ENCODE measurements at places on chromosomes 7 and 10.

DNA sequence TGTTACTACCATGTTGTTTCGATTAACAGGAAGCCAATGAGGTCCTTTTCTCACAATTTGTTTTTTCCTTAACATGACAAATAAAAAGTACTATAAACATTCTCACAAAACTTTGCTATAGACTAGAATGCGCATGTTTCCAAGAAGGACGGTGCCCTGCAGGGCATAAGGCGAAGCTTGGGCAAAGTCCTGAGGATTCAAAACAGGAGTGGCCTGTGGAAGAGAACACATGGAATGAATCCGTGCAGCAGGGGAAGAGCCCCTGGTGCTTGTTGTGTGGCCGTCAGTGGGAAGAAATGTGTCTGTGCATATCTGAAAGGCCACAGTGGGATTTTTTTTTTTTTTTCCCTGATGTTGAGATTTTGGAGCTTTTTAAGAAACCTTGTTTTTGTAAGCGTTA is 67.6 kb downstream of the ITGA8 start:
- DNase-seq, result no peak

DNA sequence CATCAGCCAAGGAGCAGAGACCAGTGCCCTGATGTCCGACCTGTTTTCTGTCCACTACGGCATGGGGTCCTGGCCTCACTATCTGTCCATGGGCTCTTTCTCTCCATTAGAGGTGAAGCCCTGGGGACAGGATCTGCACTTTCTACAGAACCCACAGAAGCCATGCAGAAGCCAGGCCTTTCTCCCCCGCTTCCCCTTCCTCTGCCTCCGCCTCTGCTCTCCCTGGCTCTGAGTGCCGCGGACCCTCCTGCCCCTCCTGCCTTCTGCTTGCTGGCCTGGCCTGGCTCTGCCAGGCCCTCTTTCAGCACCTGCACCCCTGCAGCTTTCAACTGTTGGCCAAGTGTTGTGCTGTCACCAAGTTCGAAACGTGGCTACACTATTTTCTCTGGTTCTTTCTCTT is 439.8 kb upstream of the ZMIZ1 start:
- no peak for DNase-seq

DNA sequence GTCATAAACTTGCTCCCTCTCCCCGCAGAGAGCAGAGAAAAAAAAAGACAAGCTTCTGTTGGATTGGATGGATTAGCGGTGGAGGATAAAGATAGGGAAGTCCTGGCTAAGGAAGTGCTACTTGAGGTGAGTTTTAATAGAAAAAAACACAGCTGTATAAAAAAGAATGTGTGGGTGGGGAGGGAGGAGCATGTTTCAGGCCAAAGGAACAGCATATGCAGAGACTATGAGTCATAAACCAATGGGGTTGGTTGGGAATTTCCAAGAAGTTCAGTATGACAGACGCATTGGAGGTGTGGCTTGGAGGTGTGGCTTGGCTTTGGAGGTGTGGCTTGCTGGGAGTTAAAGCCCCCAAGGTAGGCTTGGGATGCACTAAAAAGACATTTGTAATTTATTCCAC is 103.0 kb upstream of the LSM8 start:
- DNase-seq, result no peak

- no peak for DNase-seq
These were observed 2.0 kb downstream of the CALML3 start for GRCh38 chr10:5526691-5527331.

- DNase-seq, result peak; percentile 20
These were observed 43.4 kb downstream of the LDB3 start for GRCh38 chr10:86711513-86712316.

Measured in cerebellar nuclear complex (tissue), 1 donor.